IPS DF 19.7 (cell line): ENCODE measurements at places on chromosomes 3 and 15.

DNA sequence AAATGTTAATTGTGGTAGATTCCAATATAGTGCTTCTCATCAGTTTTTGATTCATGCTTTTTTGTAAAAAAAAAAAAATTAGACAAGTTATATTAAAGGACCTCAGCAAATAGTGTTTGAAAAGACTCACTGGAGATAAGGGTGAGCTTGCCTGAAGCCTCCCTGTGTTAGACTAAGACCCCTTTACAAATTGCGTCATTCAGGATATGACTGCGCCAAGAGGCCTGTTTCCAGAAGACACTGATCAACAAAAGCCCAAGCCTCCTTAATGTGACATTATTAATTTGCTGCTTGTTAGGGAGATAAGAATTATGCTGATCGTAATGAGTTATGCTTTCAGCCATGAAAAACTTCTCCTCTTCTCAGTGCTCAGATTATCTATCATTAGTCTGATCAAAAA is 13.0 kb upstream of the DNAJC13 start:
- no peak for DNase-seq

DNA sequence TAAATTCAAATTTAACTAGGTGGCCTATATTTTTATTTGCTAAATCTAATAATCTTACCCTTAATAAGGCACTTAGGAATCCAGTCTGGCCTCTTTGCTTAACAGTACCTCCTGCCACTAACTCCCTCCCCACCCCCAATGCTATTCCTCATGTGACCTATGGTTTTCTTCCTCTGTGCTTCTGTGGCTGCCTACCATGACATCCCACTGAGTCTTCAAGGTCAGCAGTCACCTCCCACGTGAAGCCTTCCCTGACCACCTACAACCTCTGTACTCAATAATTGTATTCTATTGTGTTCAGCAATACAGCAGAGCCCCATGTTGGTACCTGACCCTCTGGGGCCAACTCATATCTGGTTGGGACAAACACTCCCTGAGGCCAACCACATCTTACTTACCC is 9.7 kb downstream of the PARP16 start:
- no peak for DNase-seq

DNA sequence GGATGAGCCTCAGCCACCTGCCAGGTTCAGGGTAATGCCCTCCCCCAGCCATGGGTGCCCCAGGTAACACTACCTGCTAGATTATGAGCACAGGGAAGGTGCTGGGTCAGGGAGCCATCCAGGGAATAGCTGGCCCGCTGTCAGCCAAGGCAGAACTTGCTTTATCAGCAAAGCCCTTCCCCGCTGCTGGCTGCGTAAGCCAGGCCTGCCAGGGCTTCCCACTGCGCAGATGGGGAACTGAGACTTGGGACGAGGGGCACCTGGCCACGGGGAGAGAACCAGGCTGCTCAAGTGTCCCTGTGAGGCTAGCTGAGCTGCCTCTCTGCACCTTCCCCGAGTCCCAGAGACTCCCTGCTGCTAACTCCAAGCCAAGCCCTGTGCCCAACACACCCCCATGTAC is 45.4 kb downstream of the CACNA2D2 start:
- DNase-seq, result no peak

DNA sequence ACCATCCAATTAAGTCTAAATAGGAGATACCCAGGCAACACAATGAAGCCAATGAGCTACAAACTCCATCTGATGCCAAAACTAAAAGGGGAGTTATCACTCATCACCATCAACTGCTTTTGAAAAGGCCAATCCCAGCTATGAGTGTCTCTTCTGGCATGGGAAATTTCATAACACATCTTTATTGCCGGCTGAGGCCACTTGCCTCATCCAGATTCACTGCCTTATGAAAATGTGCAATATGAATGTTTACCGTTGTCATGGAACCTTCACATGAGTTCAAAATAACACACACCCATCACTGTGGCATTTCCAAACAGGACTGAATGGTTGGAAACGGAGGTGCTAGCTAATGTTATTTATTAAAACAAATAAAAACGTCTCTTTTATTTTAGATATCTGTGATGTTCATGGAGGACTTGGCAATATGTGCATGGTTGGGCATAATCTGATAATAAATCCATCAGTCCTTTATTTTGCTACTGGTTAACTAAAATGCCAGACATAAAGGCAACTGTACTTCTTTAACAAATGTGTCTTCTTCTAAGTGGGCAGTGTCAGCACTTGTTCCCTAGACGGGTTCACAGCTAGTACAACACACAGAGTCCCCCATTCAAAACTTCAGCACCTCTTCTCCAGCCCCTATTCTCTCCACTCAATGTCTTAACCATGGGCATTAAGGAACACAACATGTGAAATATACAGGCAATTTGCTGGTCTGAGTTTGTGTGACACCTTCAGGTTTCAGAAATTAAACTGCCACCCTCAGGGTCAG is 143.9 kb downstream of the MAGI1 start:
- DNase-seq, result no peak

DNA sequence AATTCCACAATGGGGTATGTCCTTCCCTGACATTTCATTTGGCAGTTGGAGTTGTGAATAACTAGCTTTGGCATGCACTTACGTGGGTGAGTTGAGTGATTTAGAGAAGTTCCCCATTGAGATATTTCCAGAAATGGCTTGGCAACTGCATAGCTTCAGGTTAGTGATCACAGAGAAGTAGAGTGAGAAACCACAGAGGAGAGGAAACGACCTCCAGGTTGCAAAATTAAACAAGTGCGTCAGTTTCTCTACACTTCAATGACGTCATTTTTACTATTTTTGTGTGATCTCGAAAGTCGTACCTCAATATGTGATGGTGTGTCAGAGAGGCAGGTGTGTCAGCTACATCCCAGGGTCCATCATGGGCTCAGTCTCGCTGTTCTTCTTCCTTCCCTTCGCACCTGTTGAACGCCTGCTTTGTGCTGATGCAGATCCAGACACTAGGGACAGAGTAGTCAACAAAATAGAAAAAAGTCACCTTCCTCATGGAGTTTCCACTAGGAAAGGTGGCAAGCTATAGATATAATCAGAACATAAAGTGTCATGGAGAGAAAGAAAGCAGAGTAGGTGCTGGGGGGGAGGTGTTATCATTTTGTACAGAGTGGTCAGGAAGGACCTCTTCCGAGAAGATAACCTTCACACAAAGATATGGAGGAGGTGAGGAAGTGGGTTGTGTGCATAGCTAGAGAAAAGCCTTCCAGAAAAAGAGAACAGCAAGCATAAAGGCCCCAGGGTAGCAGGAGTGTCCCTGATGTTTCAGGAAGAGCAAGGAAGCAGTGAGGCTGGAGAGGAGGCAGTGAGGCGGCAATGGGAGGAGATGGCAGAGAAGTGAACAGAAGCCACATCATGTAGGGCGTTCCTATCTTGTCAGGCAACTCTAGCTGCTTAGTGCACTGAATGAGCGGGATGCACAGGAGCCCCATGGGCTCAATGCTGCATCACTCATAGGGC is 75.6 kb downstream of the MCTP2 start:
- DNase-seq, result no peak

DNA sequence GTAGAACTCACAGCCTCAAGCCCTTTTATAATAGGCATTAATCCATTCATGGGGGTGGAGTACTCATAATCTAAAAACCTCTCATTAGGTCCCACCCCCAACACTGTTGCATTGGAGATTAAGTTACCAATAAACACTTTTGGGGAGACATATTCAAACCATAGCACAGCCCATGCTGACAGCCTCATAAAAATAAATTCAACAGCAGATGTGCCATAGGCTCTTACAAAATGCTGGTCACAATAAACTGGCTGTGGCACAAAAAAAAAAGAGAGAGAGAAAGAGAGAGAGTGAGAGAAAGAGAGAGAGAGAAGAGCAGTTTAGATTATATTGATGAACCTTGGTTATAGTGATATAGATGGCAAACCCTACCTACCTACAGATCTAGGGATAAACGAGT is 1000.9 kb downstream of the TUSC7 start:
- no peak for DNase-seq
